ENCODE measurements at places on chromosomes 12 and 14.

GRCh38 chr14:55398679-55399078 is 13.0 kb downstream of the ATG14 start:
- DNase-seq: no peak

GRCh38 chr12:93825931-93826555 is 148.9 kb downstream of the CRADD start:
- DNase-seq: no peak

DNA sequence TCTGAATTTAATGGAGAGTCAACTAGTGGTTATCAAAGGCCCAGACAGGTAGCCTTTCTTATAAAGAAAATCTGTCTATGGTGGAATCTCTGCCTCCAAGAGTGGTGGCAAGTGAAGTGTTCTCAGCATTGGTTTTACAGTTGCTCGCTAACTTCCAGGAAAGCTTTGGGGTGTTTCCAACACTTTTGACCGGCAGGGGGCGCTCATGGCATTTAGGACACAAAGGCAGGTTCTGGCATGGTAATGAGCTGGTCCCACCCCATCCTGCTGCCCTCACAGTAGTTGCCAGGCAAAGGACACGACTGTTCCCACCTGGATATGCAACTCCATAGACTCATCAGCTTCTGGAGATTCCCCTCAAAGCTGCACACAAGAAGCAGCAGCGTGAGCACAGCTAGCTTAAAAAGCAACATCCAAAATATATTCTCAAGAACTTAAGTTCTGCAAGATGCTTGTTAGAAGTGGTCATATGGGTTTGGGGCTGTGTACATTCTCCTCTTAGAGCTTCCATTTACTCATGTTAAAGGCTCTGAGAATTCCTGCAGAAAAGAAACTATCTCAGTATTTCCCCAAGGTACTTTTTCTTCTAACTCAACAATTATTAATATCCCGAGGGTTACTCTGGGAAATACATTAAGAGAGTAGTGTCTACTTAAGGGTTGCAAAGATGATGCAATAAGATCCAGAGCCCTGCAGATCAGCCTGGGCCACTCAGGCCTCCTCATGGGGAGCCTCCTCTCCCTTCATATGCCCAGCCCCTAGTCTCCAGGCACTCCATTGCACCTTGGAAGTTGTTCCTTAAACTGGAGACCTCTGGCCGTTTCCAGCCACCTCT is 14.8 kb downstream of the PROX2 start:
- DNase-seq: peak; percentile 98

GRCh38 chr14:92980866-92981265 is 57.9 kb downstream of the CHGA start:
- no peak for DNase-seq

- DNase-seq: no peak
Observed at GRCh38 chr14:65783576-65783975, 371.0 kb downstream of the FUT8 start.

- no peak for DNase-seq
Observed at GRCh38 chr12:91332302-91332701, 149.7 kb upstream of the DCN start.

DNA sequence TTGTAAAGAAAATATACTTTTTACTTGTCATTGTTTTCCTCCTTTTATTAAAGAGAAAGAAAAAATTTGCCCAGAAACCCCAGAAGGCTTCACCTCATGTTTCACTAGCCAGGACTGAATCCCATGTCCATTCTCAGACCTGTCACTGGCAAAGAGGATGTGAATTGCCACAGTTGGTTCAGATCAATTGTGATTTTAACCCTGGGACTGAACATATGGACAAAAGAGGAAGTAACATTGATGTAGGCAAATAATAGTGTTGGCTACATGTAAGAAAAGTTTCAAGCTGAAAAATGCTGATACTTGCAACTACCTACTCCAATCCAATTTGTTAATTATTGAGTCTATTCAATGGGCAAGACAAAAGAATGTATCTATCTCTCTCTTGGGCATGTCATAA is 8.6 kb upstream of the CCDC196 start:
- DNase-seq: no peak

GRCh38 chr14:101235335-101236103 is 325.8 kb upstream of the DIO3 start:
- no peak for DNase-seq

- DNase-seq: no peak
Observed at GRCh38 chr14:48937541-48938195, 648.5 kb downstream of the RPS29 start.

DNA sequence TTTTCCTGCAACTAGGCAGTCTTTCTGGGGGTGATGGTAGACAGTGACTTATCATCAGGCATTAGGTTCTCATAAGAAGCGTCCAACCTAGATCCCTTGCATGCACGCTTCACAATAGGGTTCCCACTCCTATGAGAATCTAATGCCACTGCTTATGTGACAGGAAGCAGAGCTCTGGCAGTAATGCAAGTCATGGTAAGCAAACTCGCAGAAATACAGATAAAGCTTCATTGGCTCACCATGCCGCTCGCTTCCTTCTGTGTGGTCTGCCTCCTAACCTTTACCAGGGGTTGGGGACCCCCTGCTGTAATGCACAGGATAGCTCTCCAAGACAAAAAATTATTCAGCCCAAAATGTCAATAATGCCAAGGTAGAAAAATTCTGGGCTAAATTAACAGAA is 864.2 kb downstream of the TRHDE start:
- no peak for DNase-seq
